ENCODE measurements at places on chromosomes 7 and 10. TPM values are rescaled to one million over a fixed set of nuclear protein-coding genes. Genes with fewer than 3 reads are reported as not detected.

ACTL6B gene
- total RNA-seq = not detected

- no peak for DNase-seq
These were observed 114.8 kb upstream of the ADO start for GRCh38 chr10:62689712-62690111.

DNA sequence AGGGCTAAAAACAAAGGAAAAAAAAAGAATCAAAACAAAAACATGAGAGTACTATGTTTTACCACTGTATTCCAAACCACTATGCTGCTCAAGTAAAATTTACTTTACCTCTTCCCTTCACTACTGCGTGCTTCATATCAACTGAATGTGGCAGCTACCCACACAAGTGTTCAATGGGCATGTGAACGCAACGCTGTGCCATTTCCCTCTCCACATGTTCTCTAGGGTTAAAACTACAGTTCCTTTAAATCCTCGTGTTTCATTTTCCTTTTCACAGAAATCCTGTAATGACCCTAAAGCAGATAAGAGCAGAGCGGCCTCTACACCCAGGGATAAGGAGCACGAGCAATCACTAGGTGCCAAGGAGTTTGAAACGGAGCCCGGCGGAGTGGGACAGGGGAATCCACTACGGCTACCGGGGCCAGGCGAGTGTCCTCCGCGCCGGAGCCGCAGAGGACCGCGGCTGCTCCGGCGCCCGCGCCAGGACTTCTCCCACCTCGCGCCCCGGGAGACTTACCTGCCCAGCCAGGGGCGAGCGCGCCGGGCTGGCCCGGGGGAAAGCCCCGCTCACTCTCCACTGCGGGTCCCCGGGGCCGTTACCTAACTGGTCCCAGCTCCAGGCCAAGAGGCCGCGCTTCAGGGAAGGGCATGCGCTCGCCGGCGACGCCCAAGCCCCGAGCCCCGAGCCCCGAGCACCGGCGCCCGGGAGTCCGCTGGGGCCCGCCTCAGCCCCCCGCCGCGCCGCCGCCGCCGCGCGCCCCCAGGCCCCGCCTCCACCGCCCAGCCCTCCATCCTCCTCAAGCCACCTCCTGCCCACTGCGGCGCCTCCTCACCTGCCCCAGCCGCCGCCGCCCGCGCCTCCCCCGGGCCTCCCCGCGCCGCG, 711 bp downstream of the NAMPT start:
- peak; percentile 52 for DNase-seq

MYL10 gene
- not detected for total RNA-seq

GRCh38 chr7:141055146-141055545, 18.7 kb upstream of the TMEM178B start:
- DNase-seq = no peak

DNA sequence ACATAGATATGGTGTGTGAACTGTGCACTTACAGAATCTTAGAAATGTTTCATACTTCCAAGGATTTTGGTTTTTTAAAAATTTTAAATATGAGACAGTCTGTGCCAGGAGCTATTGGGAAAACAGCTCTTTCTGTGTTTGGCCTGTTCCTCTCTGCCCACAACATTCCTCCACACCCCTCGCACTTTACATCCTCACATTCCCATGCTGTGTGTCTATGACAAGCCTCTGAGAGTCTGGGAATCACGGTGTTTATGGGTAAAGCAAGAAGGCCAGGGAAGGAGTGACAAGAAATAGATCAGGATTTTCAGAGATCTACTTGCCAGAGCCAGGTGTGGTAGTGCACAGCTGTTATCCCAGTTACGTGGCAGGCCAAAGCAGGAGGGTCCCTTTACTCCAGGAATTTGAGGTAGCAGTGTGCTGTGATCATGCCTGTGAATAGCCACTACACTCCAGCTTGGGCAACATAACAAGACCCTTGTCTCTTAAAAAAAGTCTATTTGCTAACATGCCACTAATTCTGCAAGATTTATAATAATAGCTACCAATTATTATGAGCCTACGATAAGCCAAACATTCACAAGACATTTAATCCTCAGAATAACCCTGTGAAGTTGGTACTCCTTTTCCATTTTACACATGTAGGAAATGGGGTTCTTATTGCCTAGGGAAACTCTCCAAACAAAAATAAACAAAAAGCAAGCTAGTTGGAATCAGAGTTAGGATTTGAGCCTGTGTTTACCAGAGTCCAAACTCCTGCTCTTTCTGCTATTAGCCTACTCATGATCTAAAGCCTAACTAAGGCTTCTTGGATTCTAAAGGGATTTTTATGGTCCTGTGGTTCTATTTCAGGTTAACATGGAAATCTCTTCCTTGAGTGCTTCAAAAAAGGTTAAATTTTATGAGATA, 168.3 kb upstream of the SP8 start:
- no peak for DNase-seq

GNAI1 gene
- total RNA-seq = 54.4 TPM

- peak; percentile 38 for DNase-seq
These were observed 95.0 kb downstream of the CNOT4 start for GRCh38 chr7:135414850-135415439.

DNA sequence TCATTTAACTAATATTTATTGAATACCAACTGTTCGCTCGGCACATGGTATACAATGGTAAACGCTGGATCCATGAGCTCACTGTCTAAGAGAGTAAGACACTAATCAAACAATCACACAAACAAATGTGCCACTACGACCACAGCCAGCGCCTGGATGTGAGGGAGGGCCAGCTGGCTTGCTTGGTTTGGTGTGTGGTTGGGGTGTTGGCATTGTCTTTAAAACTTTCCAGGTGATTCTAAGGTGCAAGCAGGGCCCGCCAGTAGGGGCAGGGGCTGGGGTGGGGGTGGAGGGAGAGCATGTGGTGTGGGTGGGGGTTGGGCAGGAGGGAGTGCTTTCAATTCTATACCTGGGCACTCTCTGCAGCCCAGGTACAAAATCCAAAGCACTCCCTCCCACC, 31.6 kb downstream of the ADRA2A start:
- no peak for DNase-seq

FAM24B gene
- total RNA-seq = 2.5 TPM

DNA sequence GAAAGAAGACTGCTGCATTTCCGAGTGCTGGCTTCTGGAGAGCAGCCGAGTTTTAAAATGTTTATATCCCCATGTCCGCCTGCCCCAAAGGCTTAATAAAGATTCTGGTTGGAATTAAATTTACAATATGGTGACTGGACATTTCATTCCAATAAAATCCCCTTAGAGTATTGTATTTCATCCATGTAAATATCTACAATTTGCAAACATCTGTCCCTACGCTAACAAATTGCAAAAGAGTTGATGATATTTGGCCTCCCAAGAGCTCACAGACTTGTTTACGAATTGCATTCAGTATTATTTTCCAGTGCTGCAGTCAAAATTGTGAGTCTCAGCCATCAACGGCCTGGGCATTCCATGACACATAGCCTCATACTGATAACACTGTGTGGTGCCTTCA, 50.1 kb downstream of the PLEKHS1 start:
- DNase-seq = no peak

TMEM196 gene
- total RNA-seq = not detected

DNA sequence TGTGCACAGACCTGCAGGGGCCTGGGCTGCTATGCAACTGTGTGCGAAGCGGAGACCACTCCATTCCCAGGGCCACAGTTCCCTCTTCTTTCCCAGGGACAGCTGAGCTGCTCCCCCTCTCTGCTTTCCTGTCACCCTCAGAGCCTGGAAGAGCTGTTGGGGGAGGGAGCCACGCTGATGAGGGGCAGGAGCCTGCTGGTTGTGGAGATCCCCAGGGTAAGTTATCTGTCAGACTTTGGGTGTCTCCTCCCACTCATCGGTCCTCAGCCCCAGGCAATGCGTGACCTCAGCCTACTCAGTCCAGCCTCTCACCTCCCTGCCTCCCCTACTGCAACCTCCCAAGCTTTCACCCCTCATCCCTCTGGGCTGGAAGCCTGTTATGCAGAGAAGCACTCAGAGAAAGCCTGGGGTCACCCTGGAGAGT, 53.5 kb downstream of the ZNF467 start:
- DNase-seq = peak; percentile 45

- no peak for DNase-seq
These were observed 138.2 kb downstream of the CHCHD3 start for GRCh38 chr7:132943645-132944044.

GRCh38 chr10:67697724-67698131, 1.7 kb upstream of the CTNNA3 start:
- peak; percentile 39 for DNase-seq

MEOX2 gene
- not detected for total RNA-seq

GRCh38 chr10:29667191-29667590, 32.4 kb upstream of the SVIL start:
- no peak for DNase-seq
